ENCODE measurements at places on chromosomes 5 and 9.

DNA sequence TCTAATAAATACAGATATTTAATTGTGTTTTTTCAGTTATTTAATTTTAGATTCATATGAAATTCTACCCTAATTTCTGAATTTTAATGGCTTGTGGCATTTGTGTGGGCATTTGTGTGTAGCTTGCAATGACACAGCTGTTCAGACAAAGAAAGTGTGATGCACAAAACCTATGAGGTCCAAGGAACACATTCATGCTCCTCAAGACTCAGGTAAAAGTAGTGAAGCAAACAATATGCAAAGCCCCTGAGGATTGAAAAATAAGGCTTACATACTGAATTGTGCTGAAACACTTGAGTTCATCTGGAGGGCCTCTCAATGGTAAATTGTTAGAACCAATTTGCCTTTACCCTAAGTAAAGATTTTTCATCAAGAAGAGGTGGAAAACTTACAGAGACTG lies 28.1 kb downstream of the IL7R start:
- DNase-seq: no peak

DNA sequence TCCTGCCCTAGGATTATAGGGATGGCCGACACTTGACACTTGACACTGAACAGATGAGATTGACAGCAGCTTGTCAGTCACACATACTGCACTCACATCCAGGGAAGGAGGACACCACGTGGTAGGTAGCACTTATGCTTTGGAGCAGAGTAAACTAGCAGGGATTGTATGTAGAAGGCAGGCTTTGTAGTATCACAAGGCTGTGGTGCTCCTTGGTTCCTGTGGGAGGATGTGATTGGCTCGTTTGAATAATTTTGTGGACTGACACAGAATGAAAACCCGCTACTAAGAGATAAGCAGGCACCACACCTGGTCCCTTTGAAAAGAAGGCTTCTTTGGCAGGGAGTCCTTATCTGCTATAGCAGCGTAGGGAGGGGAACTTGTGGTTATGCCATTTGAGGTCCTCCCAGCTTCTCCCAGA lies 63.6 kb upstream of the IL12B start:
- DNase-seq: no peak

- DNase-seq: no peak
Observed at GRCh38 chr9:93451849-93452709, 594 bp downstream of the FAM120A start.

GRCh38 chr5:40860711-40861110 lies 19.5 kb downstream of the CARD6 start:
- no peak for DNase-seq

GRCh38 chr9:5518937-5519319 lies 8.6 kb downstream of the PDCD1LG2 start:
- DNase-seq: no peak

DNA sequence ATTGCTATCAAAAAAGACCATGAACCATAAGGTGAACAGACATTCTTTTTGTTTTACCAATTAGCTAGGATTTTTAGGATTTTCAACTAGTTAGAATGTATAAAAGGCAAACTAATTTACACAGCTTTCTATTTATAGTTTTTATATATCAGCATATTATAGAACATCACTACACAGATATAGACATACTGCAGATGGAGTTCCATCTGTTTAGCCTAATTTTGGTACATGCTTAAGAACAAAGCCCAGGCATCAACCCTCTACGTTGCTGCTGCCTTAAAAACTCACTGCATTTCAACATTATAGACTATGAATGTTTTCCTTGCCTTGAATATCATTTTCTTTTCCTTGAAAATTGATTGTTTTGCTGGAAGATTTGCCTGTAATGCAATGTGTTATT lies 2227.5 kb upstream of the C9orf72 start:
- DNase-seq: no peak

Measured in HFF-Myc (cell line).